ENCODE measurements at places on chromosomes 2 and 18. TPM values are rescaled to one million over a fixed set of nuclear protein-coding genes. Genes with fewer than 3 reads are reported as not detected.
A peak's percentile ranks its signal among the peaks of the same experiment; 100 is the strongest.

Gene LONRF2
- total RNA-seq: 6.3 TPM

DNA sequence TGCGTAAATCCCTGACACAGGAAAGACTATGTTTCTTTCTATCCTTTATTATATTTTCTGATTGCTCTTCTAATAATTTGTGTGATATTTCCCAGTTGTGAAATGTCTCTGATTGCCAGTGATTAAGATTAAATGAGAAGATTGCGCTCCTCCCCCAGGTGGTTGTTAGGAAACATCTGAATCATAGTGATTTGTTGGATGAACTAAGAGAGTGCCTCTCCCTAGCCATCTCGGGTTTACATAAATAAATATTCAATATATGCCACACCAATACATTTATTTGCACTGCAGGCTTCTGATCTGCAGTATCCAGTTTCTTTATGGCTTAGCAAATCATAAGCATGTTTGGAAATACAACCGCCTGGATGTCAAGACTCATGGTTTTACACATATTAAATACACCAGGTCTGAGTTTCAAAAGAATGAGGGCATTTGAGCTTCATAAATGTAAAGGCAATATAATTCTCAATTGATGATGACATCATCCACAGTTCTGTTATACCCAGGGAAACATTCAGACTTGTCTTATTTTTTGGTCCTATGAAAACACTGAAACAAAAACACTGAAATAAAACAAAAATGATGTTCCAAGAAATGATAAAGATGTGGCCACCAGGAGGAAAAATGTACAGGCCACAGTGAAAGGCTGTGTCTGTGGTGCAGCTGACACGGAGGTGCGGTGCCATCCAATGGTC is 826.7 kb upstream of the ACVR2A start:
- DNase-seq: no peak

GRCh38 chr2:15359716-15360531 is 201.2 kb downstream of the NBAS start:
- no peak for DNase-seq

DNA sequence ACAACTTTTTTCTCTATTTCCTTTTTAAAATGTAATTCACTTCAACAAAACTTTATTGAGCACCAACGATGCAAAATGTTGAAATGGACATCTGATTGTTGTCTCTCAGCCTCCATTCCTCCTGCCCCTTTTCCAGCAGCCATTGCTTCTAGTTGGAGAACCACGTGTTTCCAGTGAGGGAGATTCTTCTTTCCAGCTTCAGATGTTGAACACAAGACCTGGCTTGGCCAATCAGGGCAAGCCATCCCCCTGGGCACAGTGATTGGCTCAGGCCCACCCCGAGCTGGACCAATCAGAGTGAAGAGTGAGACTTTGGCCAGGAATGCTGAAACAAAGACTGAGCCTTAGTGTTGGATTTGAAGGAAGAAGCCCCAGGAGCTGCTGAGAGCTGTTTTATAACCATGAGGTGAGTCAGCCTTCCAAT is 59.0 kb downstream of the E2F6 start:
- no peak for DNase-seq

DNA sequence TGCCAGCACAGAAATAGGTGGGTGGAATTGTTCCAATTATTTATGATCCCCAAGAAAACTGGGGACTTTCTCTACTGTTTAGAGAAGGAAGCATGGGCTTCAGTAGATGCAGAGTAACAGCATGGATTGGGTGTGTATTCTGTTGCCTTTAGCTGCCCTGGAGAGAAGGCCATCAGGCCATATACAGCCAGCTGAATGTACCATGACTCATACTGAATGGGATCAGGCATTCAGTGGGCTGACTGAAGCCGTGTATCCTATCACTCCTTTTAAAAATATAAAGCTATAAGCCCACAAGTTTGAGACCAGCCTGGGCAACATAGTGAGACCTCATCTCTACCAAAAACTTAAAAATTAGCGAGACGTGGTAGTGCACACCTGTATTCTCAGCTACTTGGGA is 16.7 kb upstream of the PLEKHM3 start:
- no peak for DNase-seq

Gene IL18R1
- 14.9 TPM for total RNA-seq

DNA sequence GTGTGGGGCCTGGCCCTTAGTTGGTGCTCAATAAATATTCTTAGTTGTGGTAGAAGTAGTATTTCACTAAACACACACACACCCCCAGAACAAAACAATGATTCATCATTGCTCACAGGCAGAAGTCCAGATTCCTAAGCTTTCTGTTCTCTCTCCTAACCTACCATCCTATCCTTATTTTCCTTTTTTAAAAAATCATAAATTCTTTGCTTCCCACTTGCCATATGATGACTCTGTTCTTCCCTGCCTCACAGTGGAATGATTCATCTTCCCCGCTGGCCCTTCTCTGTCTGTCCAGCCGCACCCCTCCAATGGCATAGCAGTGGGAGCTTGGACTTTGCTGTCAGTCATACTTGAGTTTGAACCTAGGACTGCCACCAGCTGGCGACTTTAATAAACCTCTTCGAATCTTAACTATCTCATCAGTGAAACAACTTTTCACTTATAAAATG is 5.2 kb downstream of the EML6 start:
- DNase-seq: no peak

Gene SLC30A3
- 0.31 TPM for total RNA-seq

DNA sequence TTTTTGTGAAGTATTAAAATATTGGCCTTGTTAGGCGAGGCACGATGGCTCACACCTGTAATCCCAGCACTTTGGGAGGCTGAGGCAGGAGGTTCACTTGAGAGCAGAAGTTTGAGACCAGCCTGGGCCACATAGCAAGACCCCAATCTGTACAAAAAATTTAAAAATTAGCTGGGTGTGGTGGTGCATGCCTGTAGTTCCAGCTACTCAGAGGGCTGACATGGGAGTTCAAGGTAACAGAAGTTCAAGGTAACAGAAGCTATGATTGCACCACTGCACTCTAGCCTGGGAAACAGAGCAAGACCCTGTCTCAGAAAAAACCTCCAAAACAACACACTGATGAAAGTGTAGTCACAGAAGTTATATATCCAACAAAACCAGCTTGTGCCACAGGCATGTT is 39.8 kb downstream of the IMPA2 start:
- DNase-seq: no peak

DNA sequence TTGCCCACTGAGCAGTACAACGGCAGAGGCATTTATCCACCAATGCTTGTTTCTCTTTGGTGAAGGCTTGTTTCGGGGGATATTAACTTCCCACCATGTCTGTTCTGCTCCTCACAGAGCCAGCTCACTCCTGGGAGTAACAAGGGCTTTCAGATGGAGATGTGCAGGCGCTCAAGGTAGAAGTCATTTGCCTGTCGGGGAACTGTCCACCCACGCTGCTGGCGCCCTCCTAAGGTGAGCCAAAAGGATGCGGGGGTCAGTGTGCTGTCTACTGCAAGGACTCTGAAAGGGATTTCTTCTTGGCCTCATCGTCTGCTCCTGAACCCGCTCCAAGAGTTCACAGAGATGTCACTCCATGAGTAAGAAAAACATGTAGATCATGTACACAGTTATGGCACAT is 57.0 kb upstream of the CYRIA start:
- peak; percentile 21 for DNase-seq

All from kidney (tissue), 22 donors.